ENCODE measurements at places on chromosomes 1 and 21.

DNA sequence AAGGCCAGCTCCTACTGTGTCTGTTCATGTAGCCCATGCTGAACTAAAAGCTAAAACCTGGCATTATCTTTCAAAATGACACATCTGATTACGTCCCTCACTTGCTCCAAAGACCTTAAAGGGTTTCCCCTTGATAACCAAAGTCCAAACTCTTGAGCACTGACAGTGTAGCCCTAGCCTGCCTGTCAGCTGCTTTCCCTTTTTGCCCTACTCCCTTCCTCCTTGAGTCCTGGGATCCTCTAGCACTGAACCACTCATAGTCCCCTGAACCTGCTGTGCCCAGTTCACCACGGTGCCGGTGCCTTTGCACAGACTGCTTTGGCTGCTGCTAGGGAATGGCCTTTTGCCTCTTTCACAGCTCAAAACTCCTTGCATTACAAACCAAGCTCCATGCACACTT lies 67.5 kb downstream of the PLXNA2 start:
- DNase-seq: no peak

DNA sequence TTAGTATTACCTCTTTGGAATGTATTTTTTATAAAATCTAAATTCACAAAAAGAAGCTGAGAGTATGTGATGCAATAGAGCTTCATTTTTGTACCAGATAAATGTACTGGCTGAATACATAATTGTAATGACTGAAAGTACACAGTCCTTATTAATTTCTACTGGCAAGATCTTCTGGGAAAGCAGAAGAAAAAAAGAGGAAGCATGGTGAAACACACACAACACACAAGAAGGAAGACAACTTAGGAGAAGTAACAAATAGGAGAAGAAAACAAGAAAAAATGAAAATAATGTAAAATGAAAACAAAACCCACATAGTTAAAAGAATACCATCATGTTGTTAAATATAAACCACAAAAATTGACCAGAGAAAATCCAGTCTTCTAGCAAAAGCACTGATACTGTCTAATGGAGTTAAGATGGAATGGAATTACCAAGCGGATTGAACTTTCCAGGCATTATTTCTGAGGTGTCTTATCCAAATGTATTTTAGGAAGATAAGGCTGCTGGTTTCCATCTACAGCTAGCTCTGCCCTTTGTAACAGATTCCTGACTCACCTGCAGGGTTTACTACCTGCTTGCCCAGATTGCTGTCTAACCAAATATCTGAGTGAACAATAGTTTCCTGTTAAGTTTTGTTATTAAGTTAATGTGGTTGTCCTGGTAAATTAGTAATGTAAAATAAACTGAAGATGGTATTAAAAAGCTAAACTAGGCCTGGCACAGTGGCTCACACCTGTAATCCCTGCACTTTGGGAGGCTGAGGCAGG lies 4.5 kb upstream of the COP1 start:
- DNase-seq: no peak

GRCh38 chr1:90922996-90923395 lies 98.8 kb downstream of the ZNF644 start:
- DNase-seq: no peak

DNA sequence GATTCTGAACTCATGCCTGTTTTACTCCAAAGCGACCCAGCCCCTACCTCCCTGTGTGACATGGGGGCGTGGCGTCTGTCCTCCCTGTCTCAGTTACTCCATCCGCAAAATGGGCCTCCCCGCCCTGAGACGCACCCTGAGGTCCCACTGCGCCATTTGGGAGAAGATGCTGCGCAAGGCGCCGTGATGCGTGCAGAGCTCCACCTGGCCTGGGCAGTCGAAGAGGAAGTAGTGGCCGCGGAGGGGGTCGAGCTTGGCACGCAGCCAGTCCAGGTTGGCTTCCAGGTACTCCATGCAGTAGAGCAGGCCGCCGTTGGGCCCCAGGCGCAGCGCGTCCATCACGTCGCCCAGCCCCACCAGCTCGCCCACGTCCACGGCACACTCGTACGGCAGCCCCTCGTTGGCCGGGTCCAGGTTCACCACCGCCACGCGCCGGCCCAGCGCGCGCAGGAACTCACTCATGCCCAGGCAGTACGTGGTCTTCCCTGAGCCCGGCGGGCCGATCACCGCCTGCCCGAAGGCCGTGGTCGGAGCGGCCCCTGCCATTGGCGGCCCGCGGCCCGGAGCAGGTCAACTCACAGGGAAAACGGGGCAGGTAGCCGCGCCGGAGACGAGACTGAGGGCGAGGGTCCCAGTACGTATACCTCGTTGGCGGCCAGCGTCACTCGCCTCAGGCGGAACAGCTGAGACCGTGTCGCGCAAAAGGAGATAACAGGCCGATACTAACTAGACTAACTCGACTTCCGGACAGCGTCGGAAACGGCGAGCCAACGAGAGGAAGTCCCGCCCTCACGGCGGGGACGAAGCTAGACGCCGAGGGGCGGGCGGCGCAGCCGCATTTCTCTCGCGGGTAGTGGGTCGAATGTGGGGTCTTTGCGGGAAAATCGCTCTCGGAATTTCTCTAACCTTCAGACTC lies at the start of gene GPN2:
Gene GPN2 (minus strand): TSS at position 733 of the 916 bp plus-strand sequence. CDS start 187 bp downstream, at position 546.
- DNase-seq: peak; percentile 56

DNA sequence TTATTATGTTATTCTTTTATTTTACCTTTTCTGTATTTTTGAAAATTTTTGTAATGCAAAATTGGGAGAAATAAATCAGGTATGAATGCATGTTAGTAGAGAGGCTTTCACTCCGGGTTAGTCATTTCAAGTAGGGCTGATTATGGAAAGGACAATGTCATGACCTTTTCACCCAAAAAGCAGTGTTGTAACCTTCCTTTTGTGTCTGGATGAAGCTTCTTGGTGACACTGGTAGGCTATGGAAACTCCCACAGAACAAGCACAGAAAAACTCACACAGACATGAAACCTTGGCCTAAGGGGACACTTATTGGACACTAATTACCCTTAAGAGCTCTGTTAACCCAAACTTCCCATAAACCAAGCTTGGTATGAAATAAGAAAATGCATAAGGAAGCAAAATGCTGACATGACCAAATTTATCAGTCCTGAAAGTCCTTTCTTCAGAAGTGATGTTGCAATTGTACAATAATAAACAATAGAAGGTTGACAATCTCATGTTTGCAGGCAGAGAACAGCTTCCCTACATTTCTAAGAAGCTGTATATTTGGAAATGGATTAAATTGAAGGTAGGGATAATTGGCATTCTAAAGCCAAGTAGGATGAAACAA lies 70.0 kb upstream of the KCNJ15 start:
- DNase-seq: no peak
